Epithelial cell of proximal tubule (primary cell): ENCODE measurements at places on chromosomes 3 and 15. TPM values are rescaled to one million over a fixed set of nuclear protein-coding genes. Genes with fewer than 3 reads are reported as not detected.

Gene CEMIP
- 0.06 and 0.07 TPM in 2 replicates for total RNA-seq

GRCh38 chr3:187738331-187739093 lies 6.8 kb downstream of the BCL6 start:
- DNase-seq = no peak

- DNase-seq = no peak
Measured at GRCh38 chr3:111159391-111159790, 87.8 kb downstream of the NECTIN3 start.

DNA sequence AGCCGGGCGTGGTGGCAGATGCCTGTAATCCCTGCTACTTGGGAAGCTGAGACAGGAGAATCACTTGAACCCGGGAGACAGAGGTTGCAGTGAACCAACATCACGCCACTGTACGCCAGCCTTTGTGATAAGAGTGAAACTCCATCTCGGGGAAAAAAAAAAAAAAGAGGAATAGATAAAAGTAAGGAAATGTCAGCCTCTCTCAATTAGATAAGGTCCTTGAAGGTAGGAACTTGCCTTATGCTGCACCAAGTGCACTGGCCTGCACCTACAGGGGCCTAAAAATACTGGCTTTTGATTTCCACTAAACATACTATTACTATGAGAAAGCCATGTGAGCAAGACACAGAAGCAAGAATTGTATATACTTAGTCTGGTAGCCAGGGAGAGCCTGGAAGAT lies 7.1 kb downstream of the RAF1 start:
- DNase-seq = no peak

Gene LMCD1
- 69.0 and 70.2 TPM in 2 replicates for total RNA-seq
